ENCODE measurements at places on chromosomes 4 and X.

DNA sequence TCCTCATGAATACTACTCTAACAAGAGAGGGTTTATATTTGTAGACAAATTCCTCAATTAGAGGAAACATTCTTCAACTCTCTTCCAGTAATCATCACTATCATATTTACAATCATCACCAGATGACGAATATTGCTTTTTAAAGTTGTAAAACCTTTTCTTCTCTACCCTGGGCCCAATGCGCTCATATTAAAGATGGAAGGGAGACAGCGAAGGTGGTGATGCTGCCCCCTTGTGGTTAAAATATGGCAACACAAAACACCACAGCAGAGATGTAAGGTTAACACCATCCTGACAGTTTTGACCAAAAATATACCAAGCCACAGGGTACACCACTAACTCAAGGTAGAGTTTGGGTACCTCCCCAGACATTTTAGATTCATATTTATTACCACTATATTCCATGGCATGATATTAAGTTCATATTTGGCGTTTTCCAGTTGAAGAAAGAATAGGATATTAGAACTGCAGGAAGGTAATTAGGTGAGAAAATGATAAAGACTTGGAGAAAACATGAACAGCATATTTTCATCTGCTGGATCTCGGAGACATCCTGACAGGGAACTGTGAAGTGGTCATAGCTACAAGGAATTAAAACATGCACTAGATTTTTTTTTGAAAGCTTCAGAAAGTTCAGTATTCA lies 72.8 kb downstream of the SLC9A7 start:
- DNase-seq, result no peak

DNA sequence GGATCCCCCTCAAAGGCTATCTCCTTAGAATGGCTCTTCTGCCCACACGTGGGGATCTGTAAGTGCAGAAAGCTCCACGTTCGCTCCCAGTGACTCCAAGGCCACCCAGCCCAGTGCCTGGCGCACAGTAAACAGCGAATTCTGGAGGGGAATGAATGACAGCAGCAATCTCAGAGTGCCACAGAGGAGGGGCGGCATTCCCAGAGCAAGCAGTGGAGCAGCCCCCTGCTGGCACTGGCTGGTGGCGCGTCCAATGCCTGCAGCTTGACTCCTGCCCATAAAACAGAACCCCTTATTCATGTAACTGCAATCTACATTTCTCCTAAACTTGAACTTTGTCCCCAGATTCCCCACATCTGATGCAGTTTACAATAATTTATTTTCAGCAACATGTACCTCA lies 6.9 kb upstream of the HELT start:
- DNase-seq, result no peak

GRCh38 chrX:48068096-48068887 lies 3.1 kb downstream of the ZNF630 start:
- no peak for DNase-seq

DNA sequence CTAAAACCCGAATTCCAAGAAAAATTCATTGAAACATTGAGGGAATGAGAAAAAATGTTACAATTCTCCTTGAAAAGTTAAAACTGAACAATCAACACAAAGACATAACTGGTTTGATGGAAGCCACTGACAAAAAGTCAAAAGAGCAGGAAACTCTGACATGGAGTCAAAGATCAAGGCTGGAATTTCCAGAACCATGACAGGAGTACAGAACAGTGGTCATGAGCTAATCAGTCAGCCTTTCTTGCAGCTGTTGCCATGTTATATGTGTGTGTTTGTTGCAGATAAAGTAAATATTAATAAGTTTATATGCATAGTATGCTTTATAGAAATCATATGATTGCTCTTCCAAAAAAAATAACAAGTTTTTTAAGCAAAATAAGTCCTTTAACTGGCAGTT lies 184.7 kb upstream of the HCCS start:
- DNase-seq, result no peak

DNA sequence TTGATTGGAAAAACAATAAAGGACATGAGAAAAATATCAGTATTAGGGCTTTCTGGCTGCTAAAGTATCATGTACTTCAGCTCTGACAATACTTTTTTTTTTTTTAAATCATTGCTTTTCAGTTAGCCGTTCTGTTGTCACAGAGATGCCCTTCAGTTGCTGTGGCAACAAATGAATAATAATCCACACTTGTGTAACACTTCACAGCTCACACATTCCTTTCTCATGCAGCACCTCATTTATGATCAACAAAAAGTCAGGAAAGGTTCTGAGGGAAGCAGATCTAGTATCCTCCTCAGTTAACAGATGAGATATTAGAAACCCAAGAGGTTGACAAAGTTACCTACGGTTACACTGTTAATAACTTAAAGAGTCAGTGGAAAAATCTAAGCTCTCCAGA lies 444.2 kb upstream of the SLIT2 start:
- no peak for DNase-seq

- DNase-seq, result no peak
These were observed 161.4 kb downstream of the ENOX2 start for GRCh38 chrX:130741584-130741983.

- no peak for DNase-seq
These were observed 11.5 kb downstream of the PRPS2 start for GRCh38 chrX:12802741-12803140.

DNA sequence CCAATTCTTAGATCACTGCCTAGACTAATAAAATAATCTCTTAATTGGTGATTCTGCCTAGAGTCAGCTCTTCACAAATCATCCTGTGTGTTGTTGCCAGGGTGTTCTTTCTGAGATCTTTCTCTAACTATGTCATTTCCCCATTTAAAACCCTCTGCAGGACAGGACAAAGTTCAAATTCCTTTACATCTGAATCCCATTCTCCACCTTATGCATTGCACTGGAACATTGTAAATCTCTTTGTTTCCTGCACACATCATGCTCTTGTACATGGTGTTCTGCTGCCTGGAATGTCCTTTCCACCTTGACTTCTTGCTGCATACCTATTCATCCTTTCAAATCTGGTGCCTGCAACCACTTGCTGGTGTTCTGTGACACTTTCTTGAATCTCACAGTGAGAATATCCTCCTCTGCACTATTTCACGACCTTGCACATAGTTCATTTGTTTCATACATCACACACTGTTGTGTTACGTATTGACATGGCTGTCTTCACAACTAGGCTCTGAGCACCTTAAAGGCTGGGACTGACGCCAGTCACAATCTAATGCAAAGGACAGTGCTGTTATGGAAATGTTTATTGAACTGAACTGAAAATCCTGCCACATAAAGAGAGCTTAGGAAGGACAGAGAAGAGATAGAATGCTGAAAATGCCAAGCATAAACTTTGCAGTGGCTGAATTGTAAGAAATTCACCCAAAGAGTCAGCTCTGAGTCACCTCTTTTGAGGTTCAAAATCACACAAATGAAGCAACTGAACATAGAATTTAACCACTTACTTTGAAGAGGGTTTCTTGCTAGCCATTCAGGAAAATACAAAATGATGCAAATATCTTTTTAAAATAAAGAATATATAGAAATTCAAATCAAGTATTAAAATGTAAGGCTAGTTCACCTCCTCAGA lies 26.4 kb upstream of the SMIM14 start:
- DNase-seq, result no peak

- no peak for DNase-seq
These were observed 814.8 kb upstream of the GRID2 start for GRCh38 chr4:91488946-91489345.

- DNase-seq, result no peak
These were observed 246.1 kb upstream of the VCX start for GRCh38 chrX:7596822-7597221.

DNA sequence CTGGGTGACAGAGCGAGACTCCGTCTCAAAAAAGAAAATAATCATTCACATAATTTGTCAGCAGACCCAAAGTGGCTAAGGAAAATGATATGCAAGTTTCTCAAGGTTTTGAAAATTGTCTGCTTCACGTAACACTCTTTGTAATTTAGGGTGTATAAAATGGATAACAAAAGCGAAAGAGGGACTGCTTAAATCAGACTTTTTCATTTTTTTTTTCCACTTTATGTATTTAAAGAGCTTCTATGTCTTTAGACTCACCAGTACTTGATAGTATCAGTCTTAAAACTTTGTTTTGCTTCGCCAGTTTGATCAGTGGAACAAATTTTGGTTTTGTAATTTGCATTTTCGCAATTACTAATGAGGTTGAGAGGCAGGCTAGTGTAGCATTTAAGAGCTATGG lies 34.6 kb downstream of the USP9X start:
- DNase-seq, result no peak

DNA sequence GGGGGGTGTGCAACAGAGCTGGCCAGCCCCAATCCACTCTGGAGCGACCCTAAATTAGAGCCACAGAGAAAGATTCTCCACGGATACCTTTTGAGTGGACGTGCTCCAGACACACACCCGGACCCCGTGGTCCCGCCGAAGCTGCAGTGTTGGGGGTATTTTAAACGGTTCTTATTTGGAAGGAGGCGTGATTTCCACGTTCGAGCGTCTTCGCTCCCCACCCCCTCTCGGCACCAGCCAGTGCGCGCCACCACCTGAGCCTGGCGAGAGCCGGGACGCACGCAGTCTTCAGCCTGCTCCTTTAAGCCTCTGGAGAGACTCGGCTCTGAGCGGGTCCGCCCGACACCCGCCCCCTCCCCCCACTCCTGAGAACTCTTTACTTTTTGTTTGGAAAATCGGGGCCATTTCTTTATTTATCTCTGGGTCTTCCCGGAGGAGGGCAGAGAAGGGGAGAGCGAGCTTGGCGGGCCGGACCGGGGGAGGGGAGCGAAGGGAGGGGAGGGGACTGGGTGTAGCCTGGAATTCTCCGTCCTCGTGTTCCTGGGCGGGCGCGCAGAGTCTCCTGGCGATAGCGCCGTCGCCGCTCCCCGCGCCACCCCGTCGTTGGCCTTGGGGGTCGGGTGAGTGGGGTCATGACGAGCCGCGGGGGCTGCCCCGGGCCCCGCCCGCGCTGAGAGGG lies 668 bp upstream of the PTCHD1 start:
- DNase-seq, result no peak

GRCh38 chrX:27976284-27976683 lies 5.0 kb downstream of the DCAF8L1 start:
- no peak for DNase-seq

GRCh38 chr4:151045907-151046306 lies 30.8 kb upstream of the LRBA start:
- peak; percentile 51 for DNase-seq

GRCh38 chr4:105246712-105247111 lies 100.0 kb downstream of the TET2 start:
- DNase-seq, result peak; percentile 2

GRCh38 chrX:150522494-150522893 lies 45.9 kb upstream of the MTM1 start:
- DNase-seq, result no peak

GRCh38 chr4:126396703-126397102 lies 1081.9 kb downstream of the FAT4 start:
- DNase-seq, result no peak

DNA sequence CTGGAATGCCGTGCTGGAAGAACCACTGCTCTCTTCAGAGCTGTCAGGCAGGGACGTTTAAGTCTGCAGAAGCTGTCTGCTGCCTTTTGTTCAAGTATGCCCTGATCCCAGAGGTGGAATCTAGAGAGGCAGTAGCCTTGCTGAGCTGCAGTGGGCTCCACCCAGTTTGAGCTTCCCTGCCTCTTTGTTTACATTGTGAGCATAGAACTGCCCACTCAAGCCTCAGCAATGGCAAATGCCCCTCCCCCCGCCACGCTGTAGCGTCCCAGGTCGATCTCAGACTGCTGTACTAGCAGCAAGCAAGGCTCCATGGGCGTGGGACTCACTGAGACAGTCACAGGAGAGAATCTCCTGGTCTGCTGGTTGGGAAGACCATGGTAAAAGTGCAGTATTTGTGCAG lies 34.8 kb upstream of the MUC7 start:
- DNase-seq, result no peak

DNA sequence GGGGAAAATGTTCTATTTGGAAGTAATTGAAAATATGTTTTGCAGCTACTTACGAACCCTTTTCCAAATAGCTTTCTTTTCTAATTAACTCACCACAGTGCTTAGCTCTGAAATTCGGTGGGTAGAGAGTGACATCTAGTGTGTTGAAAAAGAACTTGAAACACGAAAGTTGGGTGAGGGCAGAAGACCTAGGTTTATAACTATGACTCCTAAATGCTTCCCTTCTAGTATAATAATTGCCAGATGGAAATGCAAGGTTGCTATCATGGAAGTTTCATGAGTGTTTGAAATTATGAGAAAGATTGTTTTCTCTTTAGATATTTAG lies 77.3 kb upstream of the NOCT start:
- DNase-seq, result no peak

DNA sequence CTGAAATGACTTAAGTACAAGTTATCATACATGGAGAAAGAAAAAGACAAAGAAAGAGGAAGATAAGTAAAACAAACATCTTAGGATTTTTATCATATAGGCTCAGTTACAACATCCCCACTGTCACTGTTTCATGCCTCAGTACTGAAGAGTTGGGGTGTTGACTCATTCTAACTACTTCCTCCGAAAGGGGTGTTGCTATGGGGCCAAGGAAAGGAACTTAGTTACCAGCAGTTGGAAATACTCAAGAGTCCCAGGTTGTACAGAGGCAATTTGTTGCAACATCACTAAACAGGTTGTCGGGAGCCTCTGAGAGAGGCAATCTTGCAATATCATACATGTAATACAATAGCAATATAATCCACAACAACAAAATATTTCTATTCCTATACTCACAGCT lies 1264.7 kb downstream of the PCDH7 start:
- DNase-seq, result no peak

- no peak for DNase-seq
These were observed 4.4 kb upstream of the STAP1 start for GRCh38 chr4:67554096-67554495.

- DNase-seq, result no peak
These were observed 89.0 kb downstream of the SMIM20 start for GRCh38 chr4:26003056-26003455.

GRCh38 chr4:53169695-53170617 lies 195.9 kb downstream of the SCFD2 start:
- DNase-seq, result no peak

DNA sequence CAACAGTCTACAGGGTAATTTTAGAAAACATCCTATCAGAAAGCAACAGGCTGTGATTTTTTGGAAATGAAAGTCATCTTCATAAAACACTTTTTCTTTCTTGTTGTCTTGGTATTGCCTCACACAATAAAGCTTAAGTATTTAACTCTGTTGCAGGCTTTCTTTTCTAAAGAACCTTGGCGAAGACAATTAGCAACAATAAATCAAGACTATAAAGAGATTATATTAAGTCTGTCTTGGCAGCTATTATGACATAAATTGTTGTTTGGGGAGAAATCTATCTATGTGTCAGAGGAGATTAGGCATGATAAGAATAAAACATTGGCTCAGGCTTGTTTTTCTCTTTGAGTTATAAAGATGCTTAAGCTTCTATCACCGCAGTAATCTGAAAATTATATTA lies 1774.8 kb downstream of the ARAP2 start:
- no peak for DNase-seq

GRCh38 chr4:98510340-98510739 lies 148.1 kb downstream of the TSPAN5 start:
- no peak for DNase-seq

DNA sequence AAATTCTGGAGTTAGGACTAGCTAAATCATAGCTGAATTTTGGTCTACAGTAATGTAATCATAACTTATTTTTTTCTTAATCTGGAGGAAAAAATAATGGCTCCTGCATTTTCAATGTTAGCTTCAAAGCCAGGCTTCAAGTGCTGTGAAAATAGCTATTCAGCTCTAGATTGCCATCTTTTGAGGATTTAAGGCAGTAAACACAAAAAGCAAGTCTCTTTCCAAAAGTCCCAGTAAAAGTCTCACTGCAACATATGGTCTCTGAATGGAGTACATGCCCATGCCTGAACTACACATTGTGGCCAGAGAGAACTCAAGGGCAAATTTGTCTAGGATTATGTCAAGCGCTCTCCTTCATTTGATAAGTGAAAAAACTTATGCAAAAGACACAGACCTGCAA lies 720.9 kb downstream of the FSTL5 start:
- no peak for DNase-seq

- DNase-seq, result no peak
These were observed 12.4 kb downstream of the VAMP7 start for GRCh38 chrX:155893521-155893920.

Measured in LNCaP clone FGC (cell line).